ENCODE measurements at places on chromosomes 1 and 21. TPM values are rescaled to one million over a fixed set of nuclear protein-coding genes. Genes with fewer than 3 reads are reported as not detected.

- DNase-seq, result no peak
These were observed 121.6 kb downstream of the GLIS1 start for GRCh38 chr1:53617382-53617781.

The DFFB gene
- 6.8 TPM for total RNA-seq

- DNase-seq, result peak; percentile 10
These were observed 18.6 kb downstream of the FAM151A start for GRCh38 chr1:54604572-54605370.

The DIRAS3 gene
- total RNA-seq, result not detected

DNA sequence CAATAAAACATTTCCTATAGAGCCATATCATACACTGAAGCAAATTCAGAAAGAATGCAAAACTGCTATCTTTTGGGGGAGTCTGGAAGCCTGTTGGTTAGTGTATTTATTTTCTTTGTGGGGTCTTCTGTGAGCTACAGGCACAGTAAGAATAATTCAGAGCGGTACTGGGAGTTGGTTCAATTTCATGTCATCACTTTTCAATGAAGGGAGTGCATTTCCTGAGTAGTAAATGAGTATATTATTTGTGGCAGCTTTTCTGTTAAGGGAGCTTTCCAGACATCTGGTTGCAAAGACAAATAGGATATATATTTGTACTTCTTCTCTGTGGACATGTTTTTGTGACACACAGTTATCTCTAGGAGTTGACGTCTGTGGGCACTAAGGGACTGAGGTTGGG, 130.6 kb downstream of the HUNK start:
- no peak for DNase-seq

DNA sequence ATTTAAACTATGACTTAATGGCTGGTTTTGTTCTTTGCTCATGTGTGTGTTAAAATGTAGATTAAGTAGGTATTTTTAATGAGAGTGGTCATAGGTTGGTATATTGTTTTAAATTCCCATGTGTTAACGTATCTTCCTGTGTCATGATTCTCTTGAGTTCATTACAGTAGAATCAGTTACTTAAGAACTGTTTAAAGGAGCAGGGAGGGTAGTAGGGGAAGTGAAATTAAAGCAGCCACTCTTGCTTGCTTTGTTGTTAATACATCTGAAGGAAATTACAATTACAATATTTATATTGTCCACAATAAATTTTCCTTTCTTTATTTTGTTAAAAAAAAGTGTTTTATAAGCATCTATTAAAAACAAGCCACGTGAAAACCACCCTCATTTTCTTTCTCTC, 119.2 kb upstream of the KIAA1614 start:
- DNase-seq, result no peak

The RAB42 gene
- total RNA-seq, result not detected

The FALEC gene
- not detected for total RNA-seq

The HSPA6 gene
- total RNA-seq, result 1.0 TPM

GRCh38 chr1:244006961-244007360, 44.1 kb upstream of the ZBTB18 start:
- DNase-seq, result no peak

GRCh38 chr1:103517380-103518047, 8.0 kb upstream of the RNPC3 start:
- DNase-seq, result no peak

The ERVH48-1 gene
- 1.1 TPM for total RNA-seq

The CD164L2 gene
- not detected for total RNA-seq

- no peak for DNase-seq
These were observed 50.2 kb downstream of the ALG14 start for GRCh38 chr1:95022644-95022926.

The TRIM45 gene
- total RNA-seq, result 0.88 TPM

The CRYAA gene
- total RNA-seq, result not detected

GRCh38 chr1:216892581-216893160, 169.4 kb upstream of the ESRRG start:
- no peak for DNase-seq

The EPHB2 gene
- not detected for total RNA-seq

GRCh38 chr1:215730600-215730999, 163.5 kb downstream of the KCTD3 start:
- DNase-seq, result no peak

GRCh38 chr1:235093013-235093695, 35.5 kb downstream of the TOMM20 start:
- no peak for DNase-seq

DNA sequence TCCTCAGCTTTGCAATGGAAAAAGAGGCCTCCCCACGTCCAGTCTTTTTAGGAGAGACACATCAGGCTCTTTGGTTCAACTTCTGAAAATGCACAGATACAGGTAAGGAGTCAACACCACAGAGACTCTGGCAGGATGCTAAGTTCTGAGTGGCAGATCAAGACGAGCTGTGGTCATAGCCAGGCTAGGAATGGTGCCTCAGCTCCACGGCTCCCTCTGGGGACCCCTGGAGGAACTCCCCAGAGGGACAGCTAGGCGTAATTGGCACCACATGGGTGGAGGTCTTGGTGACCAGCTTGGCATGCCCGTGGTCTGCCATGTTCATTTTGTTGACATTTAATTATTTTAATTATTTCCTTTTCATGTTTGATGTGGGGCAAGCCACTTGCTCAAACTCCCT, 206.1 kb downstream of the KAZN start:
- no peak for DNase-seq

The CIART gene
- total RNA-seq, result 4.5 TPM

- no peak for DNase-seq
These were observed 6.0 kb upstream of the ARHGEF2 start for GRCh38 chr1:155984341-155984740.

DNA sequence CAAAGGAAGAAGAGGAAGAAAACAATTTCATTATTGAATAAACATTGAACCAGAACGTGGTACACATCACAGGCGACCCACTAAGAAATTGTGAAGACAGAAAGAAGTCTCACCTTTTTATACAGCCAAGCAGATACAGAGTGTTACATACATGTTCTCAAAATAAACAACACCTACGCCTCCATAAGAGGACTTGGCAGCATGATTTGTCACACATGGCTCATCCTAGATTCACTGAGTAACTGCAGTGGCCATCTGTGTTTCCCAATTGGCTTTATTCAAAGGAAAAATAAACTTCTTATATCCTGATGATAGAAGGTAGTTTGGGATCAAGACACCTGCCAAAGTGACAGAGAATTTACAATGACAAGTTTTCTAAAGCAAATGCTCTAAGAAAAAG, 7.6 kb upstream of the KRTAP19-8 start:
- DNase-seq, result no peak

The OSCP1 gene
- 0.82 TPM for total RNA-seq

- DNase-seq, result no peak
These were observed 280.3 kb upstream of the POU3F1 start for GRCh38 chr1:38326856-38327255.

GRCh38 chr1:62599044-62599443, 1.7 kb downstream of the ANGPTL3 start:
- no peak for DNase-seq
